Stimulated activated CD4-positive, alpha-beta T cell treated with anti-CD3 and anti-CD28 coated beads, Interleukin-2, amount 100 ng/mL, for 48 hours (primary cell): ENCODE measurements at places on chromosomes 2 and 18.

DNA sequence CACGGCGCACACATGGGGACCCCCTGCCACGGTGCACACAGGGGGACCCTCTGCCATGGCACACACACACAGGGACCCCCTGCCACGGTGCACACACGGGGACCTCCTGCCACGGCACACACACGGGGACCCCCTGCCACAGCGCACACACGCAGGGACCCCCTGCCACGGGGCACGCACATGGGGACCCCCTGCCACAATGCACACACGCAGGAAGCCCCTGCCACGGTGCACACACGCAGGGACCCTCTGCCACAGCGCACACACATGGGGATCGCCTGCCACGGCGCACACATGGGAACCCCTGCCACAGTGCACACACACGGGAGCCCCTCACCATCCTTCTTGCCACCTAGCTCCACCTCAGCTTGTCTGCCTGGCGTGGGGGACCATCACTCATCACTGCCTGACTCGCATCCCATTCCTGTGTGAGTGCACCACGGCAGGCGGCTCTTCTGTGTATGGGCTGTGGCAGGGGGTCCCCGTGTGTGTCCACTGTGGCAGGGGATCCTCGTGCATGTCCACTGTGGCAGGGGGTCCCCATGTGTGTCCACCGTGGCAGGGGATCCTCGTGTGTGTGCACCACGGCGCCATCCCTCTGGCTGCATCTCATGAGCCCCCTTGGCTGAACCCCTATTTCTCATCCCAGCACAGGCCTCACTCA lies 206.7 kb downstream of the EIPR1 start:
- no peak for DNase-seq

DNA sequence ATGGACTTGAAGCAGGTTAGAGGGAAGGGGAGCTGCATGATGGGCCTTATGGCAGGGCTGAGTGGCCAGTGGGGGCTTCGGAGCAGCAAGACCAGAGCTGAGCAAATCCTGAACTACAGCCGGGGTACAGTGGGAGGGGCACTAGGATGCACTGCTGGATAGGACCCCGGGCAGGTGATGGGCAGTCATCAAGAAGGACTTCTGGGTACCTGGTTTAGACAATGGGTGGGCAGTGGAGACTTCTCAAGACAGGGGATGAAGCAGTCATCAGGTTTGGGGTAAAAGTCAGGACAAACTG lies 507.4 kb upstream of the MYT1L start:
- no peak for DNase-seq

- DNase-seq = no peak
Observed at GRCh38 chr18:41096504-41096903, 858.5 kb upstream of the PIK3C3 start.

- no peak for DNase-seq
Observed at GRCh38 chr2:169716938-169717690, 16.5 kb upstream of the KLHL23 start.

GRCh38 chr18:50297621-50298442 lies 10.3 kb upstream of the CXXC1 start:
- peak; percentile 64 for DNase-seq

GRCh38 chr2:128028668-128029054 lies 802 bp upstream of the SAP130 start:
- DNase-seq = no peak

GRCh38 chr2:105186967-105187498 lies 54.5 kb upstream of the GPR45 start:
- DNase-seq = no peak

- DNase-seq = no peak
Observed at GRCh38 chr2:187986390-187987105, 305.1 kb upstream of the GULP1 start.

DNA sequence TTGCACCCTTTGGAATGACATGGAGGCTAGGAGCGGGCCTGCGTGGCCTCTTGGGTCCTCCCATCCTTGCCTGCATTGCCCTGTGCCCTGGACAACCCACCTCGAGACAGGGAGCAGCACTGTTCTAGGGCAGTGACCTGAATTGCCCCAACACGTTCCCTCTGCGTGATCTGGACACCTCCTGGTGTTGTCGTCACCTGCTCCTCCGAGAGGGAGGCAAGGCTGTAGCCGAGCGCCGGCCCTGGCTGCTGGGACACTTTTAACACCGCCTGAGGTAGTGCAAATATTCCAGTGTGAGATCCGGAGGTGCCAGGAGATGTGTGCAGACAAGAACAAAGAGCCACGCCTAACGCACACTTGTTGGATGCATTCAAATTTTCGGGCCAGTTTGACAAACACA lies 131.5 kb downstream of the SMAD7 start:
- DNase-seq = no peak
